Brain pericyte (primary cell): ENCODE measurements at places on chromosomes 5 and 9.

GRCh38 chr5:14156650-14157492 lies 13.7 kb downstream of the TRIO start:
- DNase-seq, result peak; percentile 78

DNA sequence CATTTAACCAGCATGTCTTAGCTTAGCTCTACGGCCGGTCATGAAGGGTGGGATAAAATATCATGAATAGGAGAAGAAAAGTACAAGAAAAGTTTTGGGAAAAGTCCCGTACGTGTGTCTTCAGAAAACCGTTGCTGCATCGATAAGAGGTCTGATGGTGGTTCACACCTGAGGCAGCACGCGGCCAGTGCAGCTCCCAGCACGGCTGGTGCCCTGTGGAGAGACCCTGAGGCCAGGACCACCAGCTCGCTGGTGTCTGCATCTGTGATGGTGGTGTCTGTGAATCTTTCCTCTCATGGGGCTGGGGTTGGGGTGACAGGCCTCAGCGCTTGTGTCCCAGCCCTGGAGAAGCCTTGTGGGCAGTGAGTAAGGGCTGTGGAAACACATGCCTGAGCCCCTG lies 148.9 kb upstream of the IRX4 start:
- no peak for DNase-seq

DNA sequence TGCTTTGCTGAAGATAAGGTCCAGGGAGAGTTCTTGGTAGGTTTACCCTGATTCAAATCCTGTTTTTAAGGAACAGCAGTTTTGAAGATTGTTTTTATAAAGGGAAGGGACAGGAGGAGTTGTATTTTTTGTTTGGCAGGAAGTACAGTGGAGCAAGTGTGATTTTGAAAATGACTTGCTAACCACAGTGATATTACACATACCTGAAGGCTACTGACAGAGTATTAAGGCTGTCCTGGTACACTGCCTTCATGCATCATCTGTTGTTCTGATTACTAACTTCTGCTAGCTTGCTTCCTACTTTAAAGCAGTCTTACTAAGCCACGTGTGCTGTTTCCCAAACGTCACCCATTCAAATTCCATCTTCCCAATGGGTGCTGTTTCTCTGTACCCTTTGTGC lies 559.5 kb upstream of the SGCD start:
- no peak for DNase-seq

DNA sequence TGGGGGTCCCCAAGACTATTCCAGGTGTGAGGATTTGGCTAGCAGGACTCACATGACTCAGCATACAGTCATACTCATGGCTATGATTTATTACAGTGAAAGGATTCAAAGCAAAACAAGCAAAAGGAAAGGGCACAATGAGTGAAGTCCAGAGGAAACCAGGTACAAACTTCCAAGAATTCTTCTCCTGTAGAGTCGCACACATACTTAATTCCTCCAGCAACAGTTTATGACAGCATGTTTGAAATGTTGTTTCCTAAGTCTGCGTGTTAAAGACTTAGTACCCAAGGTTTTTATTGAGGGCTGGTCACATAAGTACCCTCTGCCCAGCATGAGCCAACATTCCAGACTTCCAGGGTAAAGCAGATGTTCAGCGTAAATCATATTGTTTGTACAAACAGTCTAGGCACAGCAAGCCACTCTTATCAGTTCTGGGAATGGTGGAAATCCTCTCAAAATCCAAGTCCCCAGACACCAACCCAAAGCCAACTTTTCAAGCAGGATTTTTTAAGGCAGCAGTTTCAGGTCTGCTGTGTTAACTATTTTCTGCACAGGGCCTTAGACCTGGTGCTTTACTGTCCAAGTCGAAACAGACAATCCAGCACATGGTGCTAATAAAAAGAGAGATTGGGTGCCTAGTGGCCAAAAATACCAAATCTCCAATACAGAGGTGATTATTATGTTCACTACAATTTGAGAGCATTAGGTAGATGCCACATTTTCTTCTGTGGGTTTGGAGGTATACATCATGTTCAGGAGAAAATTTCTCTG lies 18.6 kb upstream of the RICTOR start:
- DNase-seq, result no peak

DNA sequence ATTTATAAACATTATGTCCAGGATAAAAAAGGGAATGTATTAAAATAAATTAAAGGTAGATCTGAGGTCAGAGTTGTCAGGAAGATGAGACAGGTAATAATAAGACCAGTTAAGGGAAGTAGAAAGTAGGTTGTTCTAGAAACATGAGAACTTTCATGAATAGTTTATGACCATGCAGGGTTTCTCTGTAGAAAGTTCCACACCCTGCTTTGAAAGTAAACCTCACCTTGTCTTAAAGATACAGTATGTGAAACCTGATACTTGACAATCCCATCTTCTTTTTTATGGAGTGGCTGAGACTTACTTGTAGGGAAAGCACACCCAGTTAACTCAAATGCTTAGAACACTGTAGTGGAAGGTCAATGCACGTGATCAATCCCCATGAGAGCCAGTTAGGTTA lies 260.6 kb upstream of the ZNF462 start:
- no peak for DNase-seq

DNA sequence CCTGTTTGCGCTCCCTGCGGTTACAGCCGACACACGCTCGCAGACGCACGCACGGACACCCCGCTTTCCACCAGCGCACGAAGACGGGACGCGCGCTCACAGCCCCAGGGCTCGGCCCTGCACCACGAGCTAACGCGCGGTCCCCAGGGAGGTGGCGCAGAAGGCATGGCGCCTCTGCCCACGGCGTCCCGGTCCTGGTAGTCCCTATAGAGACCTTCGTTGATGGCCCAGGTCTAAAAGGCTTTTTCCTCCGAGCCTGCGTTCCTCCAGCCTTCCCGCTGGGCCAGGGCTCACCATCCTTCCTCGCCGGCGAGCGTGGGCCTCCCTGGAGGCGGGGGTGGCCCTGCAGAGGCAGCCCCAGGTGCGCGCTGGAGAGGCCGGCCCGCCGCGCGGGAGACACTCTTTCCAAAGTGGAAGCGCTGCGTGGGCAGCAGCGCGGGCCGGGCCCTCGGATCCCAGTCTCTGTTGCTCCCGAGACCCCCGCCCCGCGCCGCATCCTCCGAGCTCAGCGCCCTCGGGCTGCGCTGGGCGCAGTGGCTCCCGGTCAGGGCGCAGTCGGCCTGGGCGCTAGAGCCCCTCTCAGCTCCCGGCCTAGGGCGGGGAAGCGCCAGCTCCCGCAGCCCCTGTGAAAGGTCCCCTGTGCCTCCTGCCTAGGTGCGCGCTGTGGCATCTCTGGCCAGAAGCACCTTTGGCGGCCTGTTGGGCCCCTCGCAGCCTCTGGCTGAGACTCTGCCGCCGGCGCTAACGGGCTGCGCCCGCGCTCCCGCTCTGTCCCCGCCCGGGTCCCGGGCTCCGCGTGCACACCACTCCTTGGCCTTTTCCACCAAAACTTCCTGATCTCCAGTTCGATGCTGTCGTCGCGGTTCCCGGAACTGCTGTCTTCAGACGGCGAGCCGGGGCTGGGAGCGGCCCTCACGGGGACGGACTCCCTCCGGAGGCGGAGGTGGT lies 31.9 kb upstream of the FANCC start:
- no peak for DNase-seq

GRCh38 chr5:89081360-89081759 lies 198.4 kb upstream of the MEF2C start:
- DNase-seq, result no peak

DNA sequence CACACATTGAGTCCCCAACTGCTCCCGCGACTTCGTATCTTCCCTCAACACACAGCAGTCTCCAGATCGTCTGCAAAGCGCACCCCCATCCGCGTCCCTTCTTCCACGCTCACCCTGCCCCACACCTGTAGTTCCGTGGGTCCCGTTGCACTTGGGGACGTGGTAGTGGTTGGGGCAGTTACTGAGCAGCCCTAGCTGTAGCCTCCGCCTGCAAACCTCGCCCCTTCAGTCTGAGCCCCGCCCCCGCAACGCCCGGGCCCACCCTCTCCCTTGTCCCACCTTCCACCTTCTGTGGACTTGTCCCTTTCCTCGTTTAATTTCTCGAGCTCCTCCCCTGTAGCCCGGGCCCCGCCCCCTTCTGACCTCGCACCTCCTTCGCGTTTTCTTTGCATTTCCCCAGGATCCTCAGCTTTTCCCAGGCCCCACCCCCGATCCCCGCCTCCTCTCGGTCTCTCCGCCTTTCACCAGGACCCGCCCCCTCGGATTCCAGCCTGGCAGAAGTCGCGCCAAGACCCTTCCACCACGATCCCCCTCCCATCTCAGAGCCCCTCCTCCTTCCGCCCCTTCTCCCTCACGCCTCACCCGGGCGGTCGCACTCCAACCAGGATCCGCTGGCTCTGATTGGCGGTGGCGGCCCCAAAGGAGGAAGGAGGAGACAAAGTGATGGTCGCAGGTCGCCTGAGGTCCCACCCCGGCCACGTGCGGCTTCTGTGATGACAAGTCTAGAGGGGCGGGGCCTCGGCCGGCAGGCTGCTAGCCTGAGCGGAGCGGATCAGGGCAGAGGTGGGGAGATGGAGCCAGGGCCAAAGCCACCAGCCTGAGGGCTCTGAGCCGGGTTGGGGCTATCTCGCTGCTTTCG lies at the start of gene ATOSB:
TSS of gene ATOSB (minus strand) at position 183 of the 859 bp plus-strand sequence. CDS start 7,588 bp downstream, outside the sequence.
- DNase-seq, result peak; percentile 89

DNA sequence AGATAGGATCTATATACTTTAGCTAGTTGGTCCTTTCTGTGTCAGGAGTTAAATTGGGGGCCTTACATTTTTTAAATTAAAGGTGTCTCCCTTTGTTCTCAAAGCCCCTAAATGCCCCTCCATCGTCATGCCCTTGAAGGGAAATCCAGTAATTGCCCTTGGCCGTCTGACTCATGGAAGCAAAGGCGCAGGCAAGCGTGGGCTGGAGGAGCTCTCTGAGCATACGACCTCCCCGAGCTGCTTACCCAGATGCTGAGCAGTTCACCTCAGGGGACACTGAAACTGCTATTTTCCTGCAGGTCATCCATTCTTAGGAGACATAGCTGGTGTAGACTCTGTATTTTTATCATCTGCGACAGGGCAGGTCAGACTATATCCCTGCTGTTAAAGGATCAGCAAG lies 23.0 kb downstream of the PCSK1 start:
- DNase-seq, result no peak

DNA sequence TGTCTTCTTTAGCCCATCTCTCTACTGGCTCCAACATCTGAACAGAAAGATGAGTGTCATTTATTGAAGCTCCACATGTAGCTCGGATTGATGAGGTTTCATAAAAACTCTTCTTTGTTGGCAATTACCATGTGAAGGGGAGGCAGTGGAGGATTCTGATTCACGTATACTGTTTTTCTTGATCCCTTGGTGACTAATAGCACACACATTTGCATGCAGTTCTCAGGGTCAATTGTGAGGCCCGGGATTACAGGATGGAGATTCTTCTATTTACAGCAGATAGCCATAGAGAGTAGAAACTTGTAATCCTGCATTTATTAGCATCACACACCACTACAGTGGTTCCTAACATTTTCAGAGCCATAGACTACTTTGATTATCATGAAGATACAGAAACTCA lies 133.2 kb upstream of the MARCHF11 start:
- no peak for DNase-seq

GRCh38 chr5:113493446-113493845 lies 5.2 kb upstream of the MCC start:
- no peak for DNase-seq

DNA sequence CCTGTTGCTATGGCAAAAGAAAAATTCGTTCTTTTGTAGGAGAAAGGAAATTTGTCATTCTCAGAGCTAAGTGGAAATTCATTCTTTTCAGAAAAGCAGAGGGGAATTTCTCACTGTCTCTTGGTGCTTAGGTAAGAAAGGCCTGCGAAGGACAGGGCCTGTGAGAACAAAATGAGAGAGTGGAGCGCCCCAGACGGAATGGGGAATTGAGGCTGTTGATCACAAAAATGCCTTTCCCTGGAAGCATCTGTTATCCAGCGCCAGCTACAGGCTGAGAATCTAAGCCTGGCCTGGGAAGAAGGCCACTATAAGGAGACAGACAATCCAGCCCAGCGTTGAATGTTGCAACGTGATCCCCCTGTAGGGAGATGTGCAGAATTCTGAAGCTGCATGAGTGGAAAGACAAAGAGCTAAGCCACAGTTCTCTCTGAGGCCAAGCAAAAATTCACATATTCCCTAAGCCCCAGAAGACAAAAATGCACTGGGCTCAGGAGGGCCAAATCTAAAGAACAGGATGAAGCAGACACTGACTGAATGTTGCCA lies 44.8 kb upstream of the CLK4 start:
- no peak for DNase-seq

- DNase-seq, result no peak
Measured at GRCh38 chr9:114098021-114098935, 814 bp downstream of the KIF12 start.

GRCh38 chr9:108478431-108479332 lies 377.1 kb downstream of the ACTL7B start:
- no peak for DNase-seq

DNA sequence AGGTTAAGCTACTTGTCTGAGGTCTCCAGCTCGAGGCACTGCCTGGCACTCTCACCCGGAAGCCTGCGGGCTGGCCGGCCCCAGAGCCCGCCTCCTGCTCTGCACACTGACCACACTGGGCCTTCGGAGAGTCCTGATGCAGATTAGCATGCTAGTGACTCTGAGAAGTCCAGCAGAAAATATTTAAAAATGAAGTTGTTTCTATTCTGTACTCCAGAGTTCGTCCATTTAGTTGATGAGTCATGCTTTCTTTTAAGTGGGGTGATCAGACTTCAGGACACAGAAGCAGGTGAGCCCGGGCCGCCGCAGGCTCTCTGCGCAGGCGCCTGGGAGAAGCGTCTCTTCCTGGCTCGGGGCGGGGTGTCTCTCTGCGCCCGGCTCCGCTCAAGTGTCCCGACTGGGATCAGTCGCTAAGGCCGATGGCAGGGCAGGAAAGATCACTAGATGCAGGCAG lies 32.5 kb downstream of the FAM240B start:
- DNase-seq, result no peak

GRCh38 chr9:75138260-75139040 lies 50.1 kb downstream of the OSTF1 start:
- no peak for DNase-seq

GRCh38 chr5:180785121-180785781 lies 17.4 kb downstream of the MGAT1 start:
- DNase-seq, result no peak

GRCh38 chr5:2157372-2157771 lies 274.6 kb upstream of the IRX4 start:
- DNase-seq, result no peak

DNA sequence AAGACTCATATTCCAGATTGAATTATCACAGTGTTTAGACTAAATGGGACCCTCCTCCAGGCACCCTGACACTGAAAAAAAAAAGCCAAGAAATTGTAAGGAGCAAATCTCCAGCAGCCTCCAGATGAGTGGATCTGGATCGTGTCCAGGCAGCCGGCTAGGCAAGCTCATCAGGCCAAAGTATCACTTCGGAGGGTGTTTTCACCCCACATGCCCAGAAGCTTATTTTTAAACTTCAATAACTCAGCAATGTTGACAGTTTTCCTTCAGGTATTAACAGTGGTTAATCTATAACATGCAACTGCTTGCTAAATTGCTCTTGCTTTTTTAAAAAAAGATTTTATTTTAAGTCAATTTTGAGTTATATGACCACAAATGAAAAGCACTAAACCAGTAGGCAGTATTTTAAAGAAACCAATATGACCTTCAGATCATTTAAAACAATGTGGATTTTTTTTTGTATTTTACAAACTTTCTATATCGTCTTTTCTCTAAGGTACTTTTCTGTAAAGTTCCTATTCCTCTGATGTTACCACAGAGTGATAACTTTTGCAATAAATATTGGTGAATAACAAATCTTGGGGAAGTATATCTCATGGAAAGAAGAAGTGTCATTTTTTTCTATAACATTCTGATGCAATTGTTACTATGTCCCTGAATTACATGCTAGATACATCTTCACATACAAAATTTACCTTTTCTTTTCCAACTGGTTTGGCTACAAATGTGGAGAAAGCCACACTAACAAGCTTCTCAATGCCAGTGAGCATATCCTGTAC lies 30.7 kb downstream of the ACOT12 start:
- DNase-seq, result no peak
